ENCODE measurements at places on chromosomes 2 and 18. TPM values are rescaled to one million over a fixed set of nuclear protein-coding genes. Genes with fewer than 3 reads are reported as not detected.
A peak's percentile ranks its signal among the peaks of the same experiment; 100 is the strongest.

Gene LDAH
- total RNA-seq: 10.8 TPM

- ATAC-seq: no peak
Observed at GRCh38 chr2:8453904-8454302, 228.0 kb upstream of the ID2 start.

Gene PKDCC
- 1.8 TPM for total RNA-seq

Gene VPS4B
- total RNA-seq: 135 TPM

GRCh38 chr2:121303531-121304263 lies 18.7 kb upstream of the TFCP2L1 start:
- no peak for ATAC-seq

DNA sequence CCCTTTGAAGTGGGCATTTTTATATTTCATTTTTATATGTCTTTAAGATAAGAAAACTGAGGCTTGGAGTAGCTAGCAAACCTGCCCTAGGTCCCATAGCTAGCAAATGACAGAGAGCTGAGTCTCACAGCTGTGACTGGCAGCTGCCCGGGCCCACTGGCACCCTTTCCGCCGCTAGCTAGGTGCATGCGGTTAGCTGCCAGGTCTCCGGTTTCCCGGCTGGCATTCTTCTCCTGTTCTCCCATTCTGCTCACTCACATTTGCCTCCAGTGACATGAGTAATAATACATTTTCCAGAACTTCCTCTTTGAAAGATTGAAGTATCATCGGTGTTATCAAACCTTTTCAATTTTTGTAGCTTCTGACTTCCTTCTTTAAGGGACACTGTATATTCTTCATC lies 38.7 kb downstream of the MTCL1 start:
- no peak for ATAC-seq

DNA sequence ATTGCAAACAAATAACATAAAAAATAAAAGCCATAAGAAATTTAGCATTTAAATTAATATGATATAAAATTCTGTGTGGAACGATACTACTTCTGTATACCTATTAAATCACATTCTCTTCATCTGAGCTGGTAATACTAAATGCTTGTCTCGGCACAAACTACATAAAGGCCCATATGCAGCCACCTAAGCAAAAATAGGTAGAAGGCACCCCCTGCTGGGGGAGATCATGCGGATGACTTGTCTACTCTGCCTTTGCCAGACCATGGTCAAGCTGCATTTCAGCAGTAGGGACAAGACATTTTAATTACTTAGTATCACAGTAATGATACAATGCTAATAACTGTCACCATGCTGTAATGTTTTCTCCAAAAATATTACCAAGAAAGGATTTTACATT lies 108.0 kb downstream of the CDH19 start:
- ATAC-seq: no peak

DNA sequence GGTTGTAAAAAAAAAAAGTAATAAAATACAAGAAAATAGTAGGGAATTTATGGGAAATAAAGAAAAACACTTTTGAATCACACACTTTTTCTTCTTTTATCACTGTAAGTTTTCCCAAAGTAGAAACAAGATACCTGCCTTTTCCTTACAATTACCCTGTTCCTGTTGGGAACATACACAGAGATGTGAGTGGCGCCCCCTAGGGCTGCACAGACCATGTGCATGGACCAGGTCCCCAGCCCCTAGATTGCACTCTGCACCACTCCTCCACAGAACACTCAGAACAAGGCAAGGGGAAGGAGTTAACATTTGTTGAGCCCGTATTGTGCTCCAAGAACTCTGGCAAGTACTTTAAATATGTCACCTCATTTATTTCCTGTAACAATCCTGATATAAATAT lies 118.7 kb upstream of the NRP2 start:
- ATAC-seq: no peak

DNA sequence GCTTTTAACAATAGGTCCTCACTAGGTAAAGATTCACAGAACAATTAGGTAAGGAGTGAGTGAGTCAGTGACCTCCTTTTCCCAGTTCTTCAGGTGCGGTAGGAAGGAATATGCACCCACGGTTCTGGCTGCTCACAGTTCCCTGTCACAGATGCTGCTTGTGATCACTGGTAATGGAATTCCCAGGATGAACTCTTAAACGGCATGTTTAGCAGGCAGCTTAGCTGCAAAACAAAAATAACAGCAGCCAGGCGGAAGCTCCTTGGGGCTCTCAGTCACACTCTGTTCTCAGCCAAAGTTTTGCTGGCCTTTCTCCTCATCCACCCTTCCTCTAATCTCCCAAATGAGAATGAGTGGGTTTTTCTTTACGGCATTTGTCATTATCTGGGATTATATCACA lies 274.5 kb downstream of the MYT1L start:
- no peak for ATAC-seq

DNA sequence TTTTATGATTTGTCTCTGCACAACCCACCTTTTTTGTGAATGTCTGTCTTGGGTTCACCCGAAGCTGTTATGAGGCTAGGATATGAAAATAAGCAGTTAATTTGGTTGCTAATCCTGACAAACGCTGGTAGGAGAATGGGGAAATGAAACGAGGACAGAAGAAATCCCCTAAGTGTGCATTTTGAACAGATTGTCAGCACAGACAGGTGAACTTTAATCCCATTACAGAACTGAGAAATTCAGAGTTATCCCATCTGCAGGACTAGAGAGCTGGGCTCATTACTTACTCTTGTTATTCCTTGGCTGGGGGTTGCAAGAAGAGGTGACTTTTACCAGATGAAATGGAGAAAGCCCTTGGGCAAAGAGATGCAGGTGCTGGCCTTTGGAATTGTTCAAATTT lies 123.3 kb upstream of the NYAP2 start:
- no peak for ATAC-seq

Gene CCDC195
- not detected for total RNA-seq

Gene CD226
- 0.44 TPM for total RNA-seq

DNA sequence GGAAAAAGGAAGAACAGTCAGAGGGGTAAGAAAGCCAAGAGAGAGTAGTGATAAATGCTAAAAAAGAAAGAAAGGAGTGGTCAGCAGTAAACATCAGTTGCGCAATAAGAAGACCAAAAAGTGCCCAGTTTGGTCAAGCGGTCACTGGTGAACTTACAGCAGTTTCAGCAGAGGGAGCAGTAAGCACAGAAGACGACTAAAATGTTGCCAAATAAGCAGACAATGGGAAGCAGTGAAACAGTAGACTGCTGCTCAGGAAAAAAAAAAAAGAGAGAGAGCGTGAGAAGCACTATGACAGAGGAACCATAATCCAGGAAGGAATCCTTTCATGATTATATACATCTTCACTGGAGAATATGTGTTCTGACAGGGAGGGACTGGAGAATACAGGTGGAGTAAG lies 45.8 kb downstream of the DNAJC10 start:
- ATAC-seq: no peak

GRCh38 chr2:66874411-66874810 lies 439.5 kb downstream of the MEIS1 start:
- no peak for ATAC-seq

GRCh38 chr2:217988014-217988839 lies 14.6 kb downstream of the TNS1 start:
- peak; percentile 96 for ATAC-seq

Gene KCNK3
- 0.44 TPM for total RNA-seq
